ENCODE measurements at places on chromosomes 5 and 9.

DNA sequence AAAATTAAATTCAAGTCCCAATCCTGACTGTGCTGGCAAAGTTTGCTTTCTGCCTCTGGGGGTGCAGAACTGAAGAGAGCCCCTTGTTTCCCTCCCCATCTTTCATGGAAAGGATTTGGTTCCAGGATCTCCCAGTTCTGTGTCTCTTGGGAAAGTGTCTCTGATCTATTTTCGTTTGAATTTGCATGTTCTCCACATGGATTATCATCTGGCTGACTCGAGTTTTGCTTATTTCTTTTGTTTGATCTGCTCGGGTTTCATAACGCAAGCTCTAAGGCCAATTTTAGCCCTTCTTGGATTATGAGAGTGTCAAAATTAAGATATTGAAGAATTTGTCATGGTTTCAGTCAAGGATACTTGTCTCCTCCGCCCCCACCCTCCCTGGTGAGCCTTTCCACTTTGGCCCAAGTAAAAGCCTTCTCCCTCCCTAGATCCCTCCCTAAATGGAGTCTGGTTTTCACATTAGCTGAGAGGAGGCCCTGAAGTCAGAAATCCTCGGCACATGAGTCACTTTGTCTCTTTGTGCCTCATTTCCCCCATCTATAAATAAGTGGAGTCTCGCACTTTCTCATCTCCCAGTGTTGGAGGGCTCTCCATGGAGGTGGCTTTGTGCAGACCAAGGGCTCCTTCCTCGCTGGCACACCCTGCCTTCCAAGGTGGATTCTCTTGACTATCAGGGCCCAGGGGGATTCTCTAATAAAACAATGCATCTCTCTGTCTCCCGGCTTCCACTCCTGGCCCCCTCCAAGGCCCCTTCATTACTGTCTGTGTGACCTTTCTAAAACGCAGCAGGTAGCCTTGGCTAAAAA is 17.3 kb downstream of the ADRB2 start:
- DNase-seq, result no peak

- DNase-seq, result no peak
These were observed 188.1 kb upstream of the PTGER4 start for GRCh38 chr5:40491644-40492043.

DNA sequence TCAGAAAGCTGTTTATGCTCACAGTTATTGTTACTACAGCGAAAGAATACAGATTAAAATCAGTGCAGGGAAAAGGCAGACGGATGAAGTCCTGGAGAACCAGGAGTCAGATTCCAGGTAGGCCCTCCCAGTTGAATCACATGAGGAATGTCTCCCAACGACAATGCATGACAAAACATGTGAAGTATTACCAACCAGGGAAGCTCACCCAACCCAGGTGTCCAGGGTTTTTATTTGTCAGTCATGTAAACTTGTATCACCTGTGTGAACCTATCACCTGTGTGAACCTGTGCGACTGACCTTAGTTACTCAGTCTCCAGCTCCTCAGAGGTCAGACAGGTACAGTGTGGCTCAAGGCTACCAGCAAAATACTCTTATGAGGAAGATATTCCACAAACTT is 63.9 kb downstream of the KIAA1958 start:
- no peak for DNase-seq

DNA sequence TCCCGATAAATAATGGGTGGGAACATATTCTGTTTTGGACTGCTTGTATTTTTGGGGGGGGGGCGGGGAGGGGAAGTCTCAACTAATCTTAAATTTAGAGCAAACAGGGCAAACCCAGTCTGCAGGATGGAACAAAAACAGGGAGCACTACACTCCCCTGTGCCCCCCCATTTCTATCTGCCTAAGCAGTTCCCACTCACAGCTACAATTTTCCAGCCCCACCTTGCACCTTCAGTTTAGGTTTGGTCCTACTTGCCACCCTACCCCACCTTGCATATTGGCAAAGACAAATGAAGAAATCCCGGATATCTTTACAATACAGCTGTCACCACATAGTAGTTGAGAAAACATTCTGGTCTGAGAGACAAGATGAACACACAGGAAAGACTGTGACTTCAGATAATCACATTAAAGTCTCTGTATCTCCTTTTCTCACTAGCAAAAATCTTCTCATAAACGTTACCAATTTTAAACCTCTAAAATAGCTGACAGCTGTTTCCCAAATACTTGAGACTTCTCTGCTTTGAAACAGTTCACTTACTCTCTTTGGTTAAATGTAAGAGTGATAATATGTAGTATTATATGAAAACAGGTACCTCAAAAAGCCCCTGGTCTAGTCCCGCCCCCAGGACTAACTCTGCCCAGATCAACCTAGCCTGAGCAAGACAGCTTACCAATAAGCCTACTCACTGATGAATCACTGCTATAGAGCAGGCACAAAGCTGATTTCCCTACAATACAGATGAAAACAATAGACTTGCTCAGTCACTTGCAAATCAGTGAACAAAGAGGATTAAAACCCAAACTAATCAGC is 5.2 kb upstream of the RAPGEF6 start:
- no peak for DNase-seq

- no peak for DNase-seq
These were observed 191.7 kb downstream of the MCTP1 start for GRCh38 chr5:95093211-95093610.

DNA sequence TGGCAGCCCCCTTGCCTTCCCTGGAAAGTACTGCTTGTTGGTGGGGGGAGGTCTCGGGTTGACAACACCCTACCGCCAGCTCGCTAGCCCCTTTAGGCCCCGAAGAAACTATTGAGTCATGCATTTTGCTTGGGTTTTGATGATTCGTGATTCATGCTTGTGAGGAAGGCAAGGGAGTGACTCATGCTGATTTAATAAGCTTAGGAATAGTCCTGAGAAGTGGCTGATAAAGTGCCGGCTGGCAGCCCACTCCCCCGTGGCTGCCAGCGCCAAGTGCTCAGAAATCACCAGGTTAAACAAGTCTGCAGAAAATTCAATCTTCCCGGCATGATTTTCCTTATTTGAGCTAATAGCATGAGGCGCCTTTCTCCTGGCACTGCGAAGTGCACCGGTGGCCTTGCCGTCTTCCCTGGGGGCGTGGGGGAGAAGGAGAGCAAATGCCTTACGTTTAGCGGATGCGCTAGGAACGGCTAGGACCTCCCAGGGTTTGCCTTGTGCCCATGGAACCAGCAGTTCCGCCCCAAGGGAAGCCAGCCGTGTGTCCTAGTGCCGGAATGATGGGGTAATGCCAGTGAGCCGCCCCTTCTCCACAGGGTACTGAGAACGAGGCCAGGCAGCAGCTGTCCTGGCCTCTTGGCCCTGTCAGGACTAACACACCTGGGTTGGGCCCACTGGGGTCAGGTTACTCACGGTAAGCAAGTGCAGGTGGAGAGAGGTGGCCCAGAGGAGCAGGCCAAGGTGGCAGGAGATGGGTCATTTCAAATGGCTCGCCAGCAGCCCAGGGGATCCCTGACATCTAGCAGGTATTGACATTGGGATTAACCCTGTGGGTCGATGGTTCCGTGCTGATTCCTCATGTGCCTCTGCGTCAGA is 151.9 kb downstream of the MACROH2A1 start:
- no peak for DNase-seq

GRCh38 chr9:1002678-1003077 is 26.2 kb downstream of the DMRT3 start:
- DNase-seq, result no peak

DNA sequence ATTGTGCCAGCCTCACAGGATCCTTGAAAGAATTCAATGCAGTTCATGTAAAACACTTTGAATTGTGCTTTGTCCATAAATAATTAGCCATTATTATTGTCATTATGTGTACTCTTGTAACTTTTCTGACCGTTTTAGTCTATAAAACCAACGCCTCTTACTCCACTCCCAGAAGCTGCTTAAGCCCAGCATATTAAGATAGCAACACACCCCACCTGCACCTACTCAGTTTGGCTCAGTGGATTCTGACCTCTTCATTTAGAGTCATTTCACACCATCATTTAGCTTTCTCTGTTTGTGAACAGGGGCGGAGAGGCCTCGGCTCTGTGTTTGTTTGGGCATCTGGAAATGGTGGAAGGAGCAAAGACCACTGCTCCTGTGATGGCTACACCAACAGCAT is 205.1 kb downstream of the PCSK5 start:
- DNase-seq, result no peak

GRCh38 chr5:158845941-158846340 is 253.8 kb downstream of the EBF1 start:
- DNase-seq, result no peak

- no peak for DNase-seq
These were observed 91.0 kb upstream of the SH3PXD2B start for GRCh38 chr5:172545291-172545801.

- no peak for DNase-seq
These were observed 834 bp downstream of the PCDHGA8 start for GRCh38 chr5:141393267-141393666.

GRCh38 chr9:68750786-68751185 is 45.7 kb downstream of the PIP5K1B start:
- DNase-seq, result no peak

GRCh38 chr5:144971108-144971850 is 800.6 kb downstream of the KCTD16 start:
- no peak for DNase-seq

- DNase-seq, result no peak
These were observed 144.1 kb downstream of the EBF1 start for GRCh38 chr5:158955636-158956035.

DNA sequence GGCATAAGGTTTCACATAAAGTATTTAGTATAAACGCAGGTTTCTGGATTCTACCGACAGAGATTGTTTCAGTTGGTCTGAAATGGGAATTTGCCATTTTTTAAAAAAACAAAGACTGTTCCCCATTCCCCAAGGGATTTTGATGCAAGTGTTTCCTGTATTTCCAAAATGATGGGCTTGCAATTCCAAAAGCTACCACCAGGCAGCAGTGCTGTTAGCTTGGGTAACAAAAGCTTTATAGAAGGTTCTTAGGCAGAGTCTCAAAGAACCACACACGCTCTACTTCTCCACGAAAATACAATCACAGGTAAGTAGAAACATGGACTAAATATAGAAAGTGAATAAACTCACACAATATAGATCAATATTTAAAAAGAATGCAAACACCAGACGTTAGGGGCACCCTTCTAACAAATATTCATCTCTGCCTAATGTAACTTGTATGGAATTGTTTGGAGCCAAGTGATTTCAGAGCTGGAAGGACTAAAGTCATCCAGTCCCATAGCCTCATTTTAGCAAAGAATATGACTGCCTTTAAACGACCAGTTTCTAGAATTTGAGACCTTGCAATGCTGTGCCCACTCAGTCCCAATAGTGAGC is 154.3 kb downstream of the SPOCK1 start:
- peak; percentile 37 for DNase-seq

GRCh38 chr9:131629825-131630204 is 84.5 kb downstream of the PRRT1B start:
- DNase-seq, result no peak

DNA sequence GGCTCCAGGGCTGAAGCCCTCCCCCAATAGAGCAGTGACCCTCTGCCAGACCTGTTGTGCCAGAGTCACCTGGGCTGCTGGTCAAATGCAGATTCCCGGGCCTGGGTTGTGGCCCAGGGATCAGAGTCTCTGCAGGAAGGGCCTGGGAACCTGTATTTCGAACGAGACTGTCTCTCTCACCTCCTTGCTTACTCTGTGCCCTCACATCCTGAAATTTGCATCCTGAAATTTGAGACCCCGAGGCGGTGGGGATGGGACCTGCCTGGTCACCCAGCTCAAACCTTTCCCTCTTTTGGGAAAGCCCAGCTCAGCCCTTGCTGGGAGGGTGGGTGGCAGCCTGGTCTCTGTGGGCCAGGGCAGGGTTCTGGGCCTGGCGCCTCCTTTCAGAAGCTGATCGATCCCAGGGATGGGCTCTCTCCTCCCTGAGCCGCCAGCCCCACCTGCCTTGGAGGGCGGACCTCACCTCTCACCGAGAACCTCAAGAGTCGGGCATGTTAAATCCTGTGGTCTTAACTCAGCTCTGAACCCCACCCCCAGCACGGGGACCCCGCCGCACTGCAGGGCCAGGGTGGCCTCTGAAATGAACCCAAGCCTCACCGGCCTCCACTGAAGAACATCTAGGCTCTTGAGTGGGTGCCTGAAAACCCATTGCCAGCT is 44.0 kb upstream of the IER5L start:
- no peak for DNase-seq

DNA sequence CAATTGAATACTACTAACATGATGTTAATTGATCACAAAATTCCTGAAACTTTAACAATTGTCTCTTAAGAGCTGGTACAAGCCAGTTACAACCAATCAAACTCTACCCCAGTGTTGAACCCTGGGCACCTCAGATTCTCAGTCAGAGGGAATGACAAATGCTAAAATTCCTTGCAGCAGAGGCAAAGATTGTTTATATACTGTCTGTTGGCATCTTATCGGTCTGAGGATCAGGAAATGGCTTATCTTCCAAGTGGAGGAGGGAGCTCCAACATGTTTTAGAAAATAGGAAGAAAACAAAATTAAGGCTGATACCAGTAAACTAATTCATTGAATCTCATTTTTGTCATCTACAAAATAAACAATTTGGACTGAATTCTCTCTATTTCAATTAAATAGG is 527.8 kb upstream of the ZNF608 start:
- no peak for DNase-seq

GRCh38 chr9:76571743-76572146 is 112.8 kb downstream of the GCNT1 start:
- DNase-seq, result no peak

- no peak for DNase-seq
These were observed 312.4 kb downstream of the ARHGEF28 start for GRCh38 chr5:73938280-73938937.
